ENCODE measurements at places on chromosomes 6 and 20.

GRCh38 chr6:130178692-130179091, 44.1 kb downstream of the SAMD3 start:
- DNase-seq: no peak

GRCh38 chr6:20411953-20412681, 10.4 kb downstream of the E2F3 start:
- no peak for DNase-seq

DNA sequence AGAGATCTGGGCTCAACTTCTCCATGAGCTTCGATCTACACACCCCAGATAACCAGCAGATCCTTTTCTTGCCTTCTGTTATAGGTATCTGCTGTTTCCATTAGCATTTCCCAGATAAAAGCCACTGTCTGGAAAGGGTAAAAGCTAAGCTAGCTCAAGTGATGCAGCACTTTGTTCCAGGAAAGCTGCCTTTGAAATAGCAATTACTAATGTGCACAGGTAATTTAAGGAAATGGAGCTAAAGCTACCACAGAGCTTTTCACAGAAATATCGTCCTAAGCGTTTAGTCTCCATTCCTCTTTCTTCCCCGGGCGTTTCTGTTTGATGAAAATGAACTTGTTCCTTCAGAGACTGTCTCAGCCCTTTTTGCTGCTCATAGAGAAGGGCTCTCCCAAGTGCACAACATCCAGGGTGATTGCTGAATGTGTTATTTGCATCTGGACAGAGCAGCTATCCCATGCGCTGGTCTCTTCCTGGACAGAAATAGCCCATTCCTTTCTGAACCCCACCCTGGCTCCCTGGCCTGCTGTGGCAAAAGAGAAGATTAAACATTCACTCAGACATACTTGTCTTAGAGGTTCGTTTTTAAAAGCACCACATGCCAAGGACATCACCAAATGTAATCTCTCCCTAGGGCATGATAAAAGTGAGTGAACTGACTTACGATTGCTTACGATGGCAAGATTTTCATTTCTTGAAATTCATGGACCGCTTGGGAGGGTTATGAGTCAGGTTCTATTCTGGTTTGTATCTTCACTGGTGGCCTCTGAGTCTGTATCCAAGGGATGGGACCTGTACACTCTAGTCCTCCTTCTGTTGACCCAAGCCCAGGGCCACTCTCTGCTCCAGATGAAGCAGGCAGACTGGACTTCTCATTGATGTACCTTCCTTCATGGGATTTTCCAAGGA, 429.1 kb upstream of the CDH4 start:
- DNase-seq: no peak

- DNase-seq: no peak
Measured at GRCh38 chr6:8743170-8743745, 307.9 kb upstream of the SLC35B3 start.

DNA sequence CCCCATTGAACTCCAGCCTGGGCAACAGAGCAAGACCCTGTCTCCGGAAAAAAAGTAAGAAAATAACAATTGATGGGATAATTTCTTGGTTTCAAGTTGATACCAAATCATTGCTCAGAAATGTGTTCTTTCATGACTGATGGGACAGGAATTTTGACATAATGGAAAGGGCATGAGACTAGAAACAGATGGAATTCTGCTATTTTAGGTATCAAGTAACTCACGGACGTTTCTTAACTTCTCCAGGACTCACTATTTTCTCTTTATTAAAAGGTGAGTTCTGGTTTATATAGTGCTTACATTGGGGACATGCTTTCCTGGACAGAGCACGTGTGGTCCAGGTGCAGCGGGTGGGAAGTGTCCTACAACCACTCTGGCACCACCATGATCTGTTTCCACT, 6.0 kb upstream of the DSP start:
- DNase-seq: no peak

- no peak for DNase-seq
Measured at GRCh38 chr6:158599635-158600034, 39.7 kb downstream of the TMEM181 start.

DNA sequence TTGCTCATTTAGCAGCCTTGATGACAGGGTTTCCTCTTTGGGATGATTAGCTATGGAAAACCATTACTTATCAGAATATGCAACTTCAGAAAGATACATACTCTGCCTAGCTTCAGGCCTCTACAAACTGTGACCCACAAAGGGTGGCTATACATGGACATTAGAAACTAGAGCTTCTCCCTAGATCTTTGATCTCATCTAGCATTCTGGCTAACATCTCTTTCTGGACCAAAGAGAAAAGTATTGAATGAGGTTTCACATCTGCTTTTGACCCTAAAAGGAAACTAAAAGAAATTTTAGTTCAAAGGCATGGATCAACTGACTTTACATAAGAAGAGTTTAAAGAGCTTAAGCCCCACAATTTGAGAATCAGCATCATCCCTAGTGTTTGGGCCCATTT, 12.4 kb upstream of the HMGN3 start:
- no peak for DNase-seq

- DNase-seq: no peak
Measured at GRCh38 chr6:15819226-15819625, 156.4 kb upstream of the DTNBP1 start.

- DNase-seq: no peak
Measured at GRCh38 chr6:133644548-133644891, 244.4 kb upstream of the TCF21 start.

DNA sequence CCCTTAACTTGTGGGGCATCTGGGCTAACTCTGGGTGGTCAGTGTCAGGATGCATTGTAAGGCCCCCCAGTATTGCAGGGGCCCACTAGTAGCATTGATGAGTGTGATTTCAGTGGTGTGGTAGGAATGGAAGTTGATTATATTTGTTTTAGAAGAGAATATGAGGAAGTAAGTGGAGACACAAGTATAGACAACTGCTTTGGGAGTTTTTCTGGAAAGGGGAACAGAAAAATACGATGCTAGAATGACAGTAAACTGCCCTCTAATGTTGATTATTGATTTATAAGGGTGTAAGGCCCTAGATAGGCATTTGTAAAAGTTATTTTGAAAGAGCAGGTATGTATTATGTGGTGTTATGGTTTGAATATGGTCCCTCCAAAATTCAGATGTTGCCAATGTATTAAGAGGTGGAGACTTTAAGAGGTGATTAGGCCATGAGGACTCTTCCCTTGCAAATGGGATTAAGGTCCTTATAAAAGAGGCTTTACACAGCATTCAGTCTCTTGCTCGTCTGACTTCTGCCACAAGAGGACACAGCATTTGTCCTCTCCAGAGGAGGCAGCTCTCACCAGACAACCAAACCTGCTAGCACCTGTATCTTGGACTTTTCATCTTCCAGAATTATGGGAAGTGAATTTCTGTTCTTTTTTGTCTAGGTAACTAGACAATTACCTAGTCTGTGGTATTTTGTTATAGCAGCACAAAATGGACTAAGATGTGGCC, 135.9 kb upstream of the DTNBP1 start:
- DNase-seq: no peak

DNA sequence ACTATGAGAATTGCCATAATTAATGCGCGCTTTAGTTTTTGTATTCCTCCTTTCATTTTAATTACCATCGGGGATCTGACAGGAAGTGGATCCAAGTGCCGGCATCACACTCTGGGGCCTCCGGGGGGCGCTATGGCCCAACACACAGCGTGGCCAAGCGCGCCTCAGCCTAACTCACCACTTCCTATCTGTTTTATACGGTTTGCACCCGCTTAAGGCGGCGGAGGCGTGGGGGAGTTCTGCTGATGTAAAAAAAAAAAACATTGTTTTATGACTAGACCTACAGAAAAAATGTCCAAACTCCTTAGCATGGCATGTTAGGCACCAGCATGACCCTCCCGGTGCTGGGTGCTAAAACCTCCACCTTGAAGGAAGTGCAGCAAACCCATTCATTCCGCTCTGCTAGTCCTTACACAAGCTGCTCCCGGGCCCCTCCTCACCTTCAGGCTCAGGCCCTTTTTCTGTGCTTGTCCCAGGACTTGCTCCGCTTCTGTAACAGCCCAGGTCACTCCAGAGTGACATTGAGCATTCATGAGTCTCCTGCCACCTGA, 4.5 kb upstream of the EBF4 start:
- DNase-seq: peak; percentile 74

DNA sequence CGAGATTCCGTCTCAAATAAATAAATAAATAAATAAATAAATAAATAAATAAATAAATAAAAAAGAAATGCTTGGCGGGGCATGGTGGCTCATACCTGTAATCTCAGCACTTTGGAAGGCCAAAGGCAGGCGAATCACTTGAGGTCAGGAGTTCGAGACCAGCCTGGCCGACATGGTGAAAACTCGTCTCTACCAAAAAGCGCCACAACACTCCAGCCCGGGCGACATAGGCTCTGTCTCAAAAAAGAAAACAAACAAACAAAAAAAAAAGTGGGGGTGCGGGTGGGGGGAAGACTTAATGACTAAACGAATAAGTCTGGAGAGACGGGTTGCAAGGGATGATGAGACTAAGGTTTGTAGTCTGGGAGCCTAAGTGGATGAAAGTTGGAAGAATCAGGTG, 170.7 kb downstream of the SLC16A10 start:
- DNase-seq: no peak

DNA sequence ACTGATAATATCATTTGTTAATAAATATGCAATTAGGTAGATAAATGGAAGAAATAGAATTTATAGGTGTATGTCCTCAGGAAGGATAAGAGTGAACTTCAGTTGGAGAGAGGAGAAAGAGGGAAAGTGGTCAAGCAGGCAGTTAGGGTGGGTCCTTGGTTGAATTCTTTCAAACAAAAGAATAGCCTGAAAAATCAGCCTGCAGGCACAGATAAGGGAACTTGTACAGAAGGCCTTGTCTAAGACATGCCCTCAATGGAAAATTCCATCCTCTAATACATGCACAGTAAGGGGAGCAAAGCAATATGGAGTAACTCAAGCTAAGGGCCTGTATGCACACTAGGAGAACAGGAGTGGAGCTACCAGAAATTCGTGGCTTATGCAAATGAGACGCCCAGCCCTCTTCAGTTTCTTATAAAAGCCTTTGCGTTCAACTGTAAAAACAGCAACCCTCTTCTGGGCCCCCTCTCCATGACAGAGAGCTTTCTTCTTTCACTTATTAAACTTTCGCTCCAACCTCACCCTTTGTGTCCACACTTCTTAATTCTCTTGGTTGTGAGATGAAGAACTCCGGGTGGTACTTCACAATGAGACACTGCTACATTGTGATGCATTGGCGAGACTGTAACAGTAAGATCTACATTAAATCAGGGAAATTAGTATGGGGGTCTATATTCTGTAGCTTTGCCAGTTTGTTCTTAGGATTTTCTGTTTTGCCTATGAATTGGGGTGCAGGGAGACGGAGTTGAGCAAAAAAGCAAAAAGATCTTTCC, 147.0 kb downstream of the HS3ST5 start:
- DNase-seq: no peak

DNA sequence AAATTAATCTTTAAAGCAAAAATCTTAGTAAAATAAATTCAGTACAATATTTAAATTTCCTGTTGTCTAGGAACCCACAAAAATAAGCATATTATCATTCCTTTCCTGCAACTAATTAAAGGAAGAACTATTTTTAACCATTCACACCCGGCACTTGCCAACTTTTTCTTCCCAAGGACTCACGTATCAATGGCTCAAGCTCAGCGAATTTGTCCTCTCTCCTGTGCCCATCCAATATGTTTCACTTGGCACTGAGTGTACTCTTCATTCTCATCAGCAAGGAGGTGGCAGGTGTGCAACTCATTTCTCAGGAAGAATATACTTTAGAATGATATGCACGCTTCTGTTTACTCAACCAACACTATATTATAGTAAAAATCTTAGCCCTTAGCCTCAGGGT, 419.4 kb downstream of the C6orf118 start:
- DNase-seq: no peak

GRCh38 chr6:1575210-1576041, 34.3 kb upstream of the FOXC1 start:
- DNase-seq: no peak

- DNase-seq: no peak
Measured at GRCh38 chr6:42604150-42604549, 40.3 kb downstream of the UBR2 start.

DNA sequence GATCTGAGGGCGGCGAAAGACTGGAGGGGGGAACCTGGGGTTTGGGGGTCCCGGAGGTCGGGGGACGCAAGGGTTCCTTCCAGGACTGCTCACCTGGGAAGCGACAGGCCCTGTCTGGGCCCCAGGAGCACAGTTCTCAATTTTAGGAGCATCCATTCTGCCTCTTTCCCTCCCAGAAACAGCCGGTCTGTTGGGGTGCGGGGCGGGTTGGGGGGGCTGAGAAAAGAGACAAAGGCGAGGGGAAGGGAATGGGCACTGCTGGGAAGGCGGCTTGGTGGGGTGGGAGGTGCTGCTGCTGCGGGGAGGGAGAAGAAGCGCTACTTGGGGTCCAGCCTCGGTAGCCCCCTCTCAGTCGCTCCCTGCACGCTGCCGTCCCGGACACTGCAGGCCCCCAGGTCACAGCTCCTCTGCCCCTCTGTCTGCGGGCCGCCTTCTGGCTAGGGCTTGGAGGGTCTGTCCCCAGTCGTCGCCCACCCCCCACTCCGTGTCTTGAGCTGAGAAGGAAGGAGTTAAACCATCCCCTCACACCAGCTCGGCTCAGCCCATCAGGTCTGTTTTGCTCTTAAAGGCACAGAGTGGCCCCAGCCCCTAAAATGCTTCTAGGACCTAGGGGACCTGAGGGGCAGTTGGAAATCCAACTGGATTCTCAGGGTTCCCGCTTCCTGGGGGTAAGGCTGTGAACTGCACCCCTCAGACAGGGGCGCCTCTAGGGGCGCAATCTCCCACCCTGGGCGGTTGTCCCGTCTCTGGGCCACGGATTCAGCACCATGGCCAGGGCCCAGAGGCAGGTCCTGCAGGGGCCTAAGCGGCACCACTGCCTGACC, 690 bp downstream of the GDAP1L1 start:
- DNase-seq: peak; percentile 3

GRCh38 chr20:45266977-45267376, 12.6 kb upstream of the SLPI start:
- no peak for DNase-seq

Data from stimulated activated CD4-positive, alpha-beta T cell treated with anti-CD3 and anti-CD28 coated beads, Interleukin-4, amount 100 ng/mL, for 48 hours (primary cell).